ENCODE measurements at places on chromosomes 2 and 18.
A peak's percentile ranks its signal among the peaks of the same experiment; 100 is the strongest.

GRCh38 chr2:168541858-168542257, 85.8 kb downstream of the CERS6 start:
- no peak for DNase-seq

DNA sequence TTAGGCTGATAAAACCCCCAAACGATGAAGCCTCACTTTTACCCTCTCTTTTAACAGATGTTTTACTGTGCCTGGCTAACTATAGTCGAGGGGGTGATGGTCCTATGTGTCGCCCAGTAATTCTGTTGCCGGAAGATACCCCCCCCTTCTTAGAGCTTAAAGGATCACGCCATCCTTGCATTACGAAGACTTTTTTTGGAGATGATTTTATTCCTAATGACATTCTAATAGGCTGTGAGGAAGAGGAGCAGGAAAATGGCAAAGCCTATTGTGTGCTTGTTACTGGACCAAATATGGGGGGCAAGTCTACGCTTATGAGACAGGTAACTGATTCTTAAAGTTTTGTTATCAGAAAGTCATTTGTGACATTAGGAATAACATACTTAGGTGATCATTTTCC, 20.4 kb downstream of the MSH6 start:
- no peak for DNase-seq

GRCh38 chr2:234955971-234956509, 4.2 kb downstream of the SH3BP4 start:
- DNase-seq = no peak

DNA sequence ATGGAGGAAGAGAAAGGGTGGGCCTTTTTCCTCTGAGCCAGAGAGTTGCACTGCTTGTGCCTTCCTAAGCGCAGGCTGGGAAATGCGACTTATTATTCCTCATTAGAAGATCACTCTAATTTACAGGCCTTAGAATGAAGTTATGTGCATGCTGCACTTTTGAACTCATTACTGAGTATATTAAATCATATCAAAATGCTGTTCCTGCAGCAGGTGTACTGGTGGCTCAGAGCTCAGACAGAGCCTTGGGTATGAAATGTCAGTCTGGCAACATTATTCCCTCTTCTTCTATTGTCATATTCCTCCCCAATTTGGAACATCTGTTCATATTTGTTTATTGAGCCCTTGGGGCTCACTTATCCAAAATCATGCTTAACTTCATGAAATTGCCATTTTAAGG, 85.5 kb downstream of the ADCYAP1 start:
- no peak for DNase-seq

- DNase-seq = no peak
Observed at GRCh38 chr2:148646231-148646559, 1.6 kb downstream of the EPC2 start.

DNA sequence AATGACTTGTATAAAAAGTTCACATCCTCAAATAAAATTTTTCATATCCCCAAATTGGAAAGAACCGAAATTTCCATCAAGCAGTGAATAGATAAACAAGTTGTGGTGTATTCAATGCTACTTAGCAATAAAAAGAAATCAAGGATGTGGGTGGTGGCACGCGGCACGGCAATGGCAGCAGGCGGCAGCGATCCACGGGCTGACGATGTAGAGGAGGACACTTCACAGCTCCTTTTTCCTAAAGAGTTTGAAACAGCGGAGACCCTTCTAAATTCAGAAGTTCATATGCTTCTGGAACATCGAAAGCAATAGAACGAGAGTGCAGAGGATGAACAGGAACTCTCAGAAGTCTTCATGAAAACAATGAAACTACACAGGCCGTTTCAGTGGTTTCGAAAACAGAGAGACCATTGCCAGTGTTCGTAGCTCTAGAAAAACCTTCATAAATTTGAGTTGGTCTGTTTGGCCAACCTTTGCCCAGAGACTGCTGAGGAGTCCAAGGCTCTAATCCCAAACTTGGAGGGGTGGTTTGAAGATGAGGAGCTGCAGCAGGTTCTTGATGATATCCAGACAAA, 9.8 kb upstream of the IL36A start:
- DNase-seq = peak; percentile 14

- DNase-seq = no peak
Observed at GRCh38 chr2:234411793-234412192, 85.1 kb downstream of the ARL4C start.

GRCh38 chr18:59353079-59353680, 5.9 kb downstream of the LMAN1 start:
- DNase-seq = no peak

GRCh38 chr2:119644186-119644585, 34.8 kb upstream of the TMEM177 start:
- DNase-seq = no peak

DNA sequence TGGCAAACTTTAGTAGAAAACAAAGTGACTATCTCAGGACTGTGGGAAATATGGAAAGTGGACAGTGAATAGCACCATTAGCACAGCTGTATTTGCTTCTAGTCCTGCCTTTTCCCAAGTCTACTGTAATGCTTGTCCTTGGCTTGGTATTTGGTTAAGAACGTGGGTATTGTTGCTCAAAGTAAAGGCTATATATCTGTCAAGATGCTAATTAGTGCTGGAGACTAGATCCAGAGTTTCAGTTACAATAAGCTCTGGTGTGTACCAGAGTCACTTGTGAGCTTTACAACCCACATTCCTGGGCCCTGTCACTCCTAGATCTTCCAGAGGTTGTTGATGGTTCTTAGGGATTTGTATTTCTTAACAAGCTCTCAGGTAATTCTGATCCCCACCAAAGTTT, 313.6 kb downstream of the SLC8A1 start:
- DNase-seq = no peak

GRCh38 chr2:176124947-176125771, 2.6 kb downstream of the HOXD9 start:
- DNase-seq = no peak

- DNase-seq = no peak
Observed at GRCh38 chr18:52598921-52599320, 258.9 kb downstream of the DCC start.

GRCh38 chr18:58416704-58417683, 211.9 kb downstream of the ALPK2 start:
- no peak for DNase-seq

DNA sequence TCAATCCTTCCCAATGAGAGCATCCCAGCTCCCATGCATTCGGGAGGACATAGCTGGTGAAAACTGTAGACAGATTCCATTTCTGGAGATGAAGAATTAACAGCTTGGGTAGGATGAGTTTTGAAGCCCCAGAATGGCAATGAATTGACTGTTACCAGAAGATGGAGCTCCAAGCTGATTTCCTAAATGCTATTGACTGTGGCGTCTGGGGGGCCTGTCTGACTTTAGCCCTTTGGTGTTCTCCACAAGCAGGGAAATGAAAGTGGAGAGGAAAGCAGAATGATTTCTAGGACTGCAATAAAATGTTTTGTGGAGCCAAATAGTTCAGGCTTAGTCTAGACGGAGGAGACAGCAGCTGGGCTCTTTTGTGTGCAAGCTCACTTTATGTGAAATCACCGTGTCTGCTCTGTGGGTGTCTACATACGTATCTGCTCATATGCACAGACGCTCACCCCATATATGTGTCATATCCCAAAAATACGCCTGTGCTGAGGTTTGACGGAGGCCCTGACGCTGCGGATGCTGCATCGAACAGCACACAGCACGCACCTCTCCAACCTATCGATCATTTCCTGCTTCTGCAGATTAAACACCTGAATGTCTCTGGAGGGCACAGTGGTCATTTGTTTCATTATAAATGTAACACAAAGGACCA, 166.4 kb upstream of the PXDN start:
- DNase-seq = no peak
